ENCODE measurements at places on chromosomes 3 and 15.

DNA sequence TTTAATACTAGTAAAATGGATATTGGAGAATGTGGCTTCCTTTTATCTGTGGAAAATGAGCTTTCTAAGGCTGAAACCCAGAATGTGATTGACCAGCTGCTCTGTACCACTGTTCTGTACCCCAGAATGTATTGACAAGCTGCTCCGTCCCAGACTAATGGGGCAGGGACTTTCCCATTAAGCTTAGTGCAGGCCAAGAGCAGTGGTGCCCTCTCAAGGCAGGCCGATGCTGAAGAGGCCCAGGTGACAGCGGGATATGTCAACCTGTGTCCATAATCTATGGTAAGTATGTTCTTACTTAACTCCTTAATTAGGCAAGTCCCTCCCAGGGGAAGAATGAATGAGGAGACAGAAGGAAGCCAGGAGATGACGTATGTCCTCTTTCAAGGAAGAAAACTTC is 31.1 kb downstream of the SGO1 start:
- no peak for DNase-seq

- no peak for DNase-seq
Observed at GRCh38 chr15:101326462-101327146, 31.6 kb upstream of the SNRPA1 start.

DNA sequence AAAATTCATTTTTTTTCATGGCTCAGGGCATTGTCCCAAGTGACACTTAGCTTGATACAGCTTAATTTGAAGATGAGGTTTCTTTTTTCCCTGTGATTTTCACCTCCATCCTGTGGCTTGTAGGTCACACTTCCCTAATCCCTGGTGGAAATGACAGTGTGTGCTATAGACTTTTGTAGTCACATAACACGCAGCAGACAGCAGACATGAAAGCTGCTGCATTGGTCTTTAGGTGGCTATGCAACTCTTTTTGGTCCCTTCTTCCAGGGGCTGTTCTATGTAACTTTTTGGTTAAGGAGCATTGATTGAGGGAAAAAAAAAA is 38.8 kb downstream of the TRAK1 start:
- no peak for DNase-seq

DNA sequence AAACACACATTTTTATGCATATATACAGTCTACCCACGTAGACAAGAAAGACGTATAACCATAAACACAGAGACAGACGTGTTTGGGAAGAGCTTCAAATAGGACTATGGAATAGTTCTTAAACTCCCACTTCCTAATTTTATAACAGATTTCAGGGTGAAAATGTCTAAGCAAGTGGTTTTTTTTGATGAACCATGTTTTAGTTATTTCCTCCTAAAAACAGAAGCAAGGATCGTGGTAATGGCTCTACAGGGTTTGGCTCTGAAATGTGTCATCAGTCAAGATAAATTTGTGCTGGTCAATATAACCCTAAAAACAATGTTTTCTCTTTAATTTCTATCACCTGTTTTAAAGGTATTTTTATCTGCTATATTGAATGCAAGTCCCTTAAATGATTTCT is 58.2 kb downstream of the FMN1 start:
- DNase-seq = no peak

DNA sequence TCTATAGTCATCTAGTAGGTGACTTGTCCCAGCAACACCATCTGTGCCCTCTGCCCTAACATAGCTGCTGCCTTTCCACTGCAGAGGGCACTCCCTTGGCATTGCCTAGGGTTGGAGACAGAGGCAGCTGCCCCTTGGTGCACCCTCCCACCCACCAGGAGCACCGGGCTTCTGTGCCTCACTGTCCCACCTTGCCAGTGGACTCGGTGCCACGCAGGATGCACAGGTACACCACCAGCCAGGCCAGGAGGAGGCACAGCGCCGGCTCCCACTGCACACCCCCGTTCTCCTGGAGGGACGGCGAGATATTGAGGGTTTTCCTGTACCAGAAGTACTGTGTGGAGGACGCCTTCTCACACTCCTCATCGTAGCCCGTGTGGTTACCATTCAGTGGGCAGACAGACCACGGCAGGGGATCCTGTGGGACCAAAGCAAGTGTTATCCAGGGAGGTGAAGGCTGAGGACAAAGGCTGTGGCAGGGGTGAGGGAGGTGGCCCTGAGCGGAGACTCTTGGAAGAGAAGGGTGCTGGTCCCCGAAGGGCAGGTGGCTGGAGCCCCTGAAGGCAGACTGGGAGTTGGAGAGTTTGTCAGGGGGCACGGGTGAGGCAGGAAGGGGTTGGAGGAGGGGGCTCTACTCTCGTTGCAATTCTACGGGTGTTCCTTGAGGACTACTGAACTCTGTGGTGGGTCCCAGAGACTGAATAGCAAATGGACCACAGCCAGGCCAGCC is 20.6 kb downstream of the SLC6A20 start:
- DNase-seq = no peak

DNA sequence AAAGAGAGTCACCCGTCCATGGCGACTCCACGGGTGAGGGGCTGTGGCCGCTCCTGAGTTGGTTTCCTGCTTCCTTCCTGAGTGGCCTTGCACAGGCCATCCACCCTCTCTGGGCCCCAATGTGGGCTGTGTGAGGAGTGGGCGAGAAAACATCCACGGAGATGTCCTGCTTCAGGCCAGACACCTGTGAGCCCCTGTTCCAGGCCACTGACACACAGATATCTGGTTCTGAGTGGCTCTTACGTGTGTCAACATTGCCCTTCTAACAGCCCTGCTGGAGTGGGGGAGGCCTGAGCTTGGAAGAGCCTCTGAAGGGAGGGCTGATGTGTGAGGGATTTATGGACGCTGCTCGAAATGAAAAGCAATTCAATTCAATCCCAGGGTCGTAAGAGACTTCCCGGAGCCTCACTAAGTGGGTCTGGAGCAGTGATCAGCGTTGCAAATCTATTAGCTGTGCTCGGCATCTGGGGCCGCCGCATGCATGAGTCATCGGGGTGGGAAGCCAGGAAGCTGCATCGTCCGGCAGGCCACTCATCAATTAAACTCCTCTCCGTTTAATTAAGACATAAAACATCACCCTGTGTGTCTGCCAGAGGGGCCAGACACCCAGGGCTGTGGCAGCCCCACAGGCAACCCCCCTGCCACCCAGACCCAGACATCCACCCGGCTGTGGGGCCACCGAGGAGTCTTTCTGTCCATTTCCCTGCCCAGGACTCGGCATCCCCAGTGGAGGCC is 20.0 kb upstream of the PRR23E start:
- DNase-seq = no peak

DNA sequence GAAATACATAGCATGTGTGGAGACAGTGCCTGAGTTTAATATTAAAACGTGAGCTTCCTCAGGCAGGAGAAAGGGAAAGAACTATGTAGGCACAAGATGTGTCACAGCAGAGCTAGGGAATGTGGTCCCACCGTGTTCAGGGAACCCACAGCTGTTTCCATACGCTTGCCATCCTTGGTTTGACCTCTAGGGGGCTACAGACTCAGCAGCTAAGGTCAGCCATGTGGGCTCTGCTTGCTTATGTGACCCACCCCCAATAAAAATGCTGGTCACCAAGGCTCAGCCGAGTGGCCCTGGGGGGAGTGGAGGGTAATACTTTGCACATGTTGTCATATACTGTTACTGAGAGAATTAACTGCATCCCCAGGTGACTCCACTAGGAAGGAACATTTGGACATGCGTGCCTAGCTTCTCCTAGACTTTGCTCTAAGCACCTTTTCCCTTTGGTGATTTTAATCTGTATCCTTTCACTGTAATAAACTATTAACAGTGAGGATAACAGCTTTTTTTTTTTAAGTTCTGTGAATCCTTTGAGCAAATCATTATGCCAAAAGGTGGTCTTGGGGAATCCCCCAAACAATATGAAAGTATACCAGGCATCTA is 3.3 kb downstream of the TUBGCP5 start:
- no peak for DNase-seq

GRCh38 chr15:38878926-38879325 is 314.3 kb upstream of the RASGRP1 start:
- DNase-seq = no peak

- no peak for DNase-seq
Observed at GRCh38 chr15:99845009-99845408, 111.8 kb upstream of the LYSMD4 start.

- no peak for DNase-seq
Observed at GRCh38 chr3:123272547-123272946, 70.8 kb downstream of the SEC22A start.

DNA sequence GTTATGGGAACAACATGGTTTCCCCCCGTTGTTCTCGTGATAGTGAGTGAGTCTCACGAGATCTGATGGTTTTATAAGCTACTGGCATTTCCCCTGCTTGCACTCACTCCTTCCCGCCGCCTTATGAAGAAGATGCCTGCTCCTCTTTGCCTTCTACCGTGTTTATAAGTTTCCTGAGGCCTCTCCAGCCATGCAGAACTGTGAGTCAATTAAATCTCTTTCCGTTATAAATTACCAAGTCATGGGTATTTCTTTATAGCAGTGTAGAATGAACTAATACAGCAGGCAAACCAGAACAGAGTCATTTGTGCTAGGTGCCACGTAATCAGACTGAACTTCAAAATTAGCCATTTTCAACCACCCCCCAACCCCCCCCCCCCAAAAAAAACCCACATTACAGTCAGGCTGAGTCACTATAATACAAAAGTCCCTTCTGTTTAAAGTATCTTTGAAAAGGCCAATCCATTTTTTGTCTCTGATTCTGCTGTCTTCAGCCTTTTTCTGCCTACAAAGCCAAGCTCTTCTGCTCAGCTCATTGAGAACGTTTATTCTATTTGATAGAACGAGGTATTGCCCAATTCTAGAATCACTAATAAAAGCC is 4.1 kb downstream of the OR4F6 start:
- DNase-seq = no peak

DNA sequence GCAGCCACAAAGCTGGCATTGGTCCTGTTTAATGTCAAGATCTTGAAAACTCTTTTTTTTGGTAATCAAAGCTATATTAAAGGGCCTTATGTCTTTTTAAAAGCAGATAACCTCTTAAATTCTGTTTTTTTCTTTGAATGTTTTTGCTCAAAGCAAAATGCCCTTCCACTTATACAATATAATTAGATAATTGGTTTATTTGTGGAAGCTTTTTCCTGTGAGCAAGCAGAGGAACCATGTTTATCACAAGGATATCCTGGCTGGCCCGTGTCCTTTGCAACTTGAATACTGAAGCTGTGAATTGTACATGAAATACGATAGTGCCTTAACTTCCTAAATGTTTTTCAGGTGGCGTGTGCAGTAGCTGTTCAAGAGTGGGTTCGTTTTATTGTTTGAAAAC is 2.6 kb downstream of the ST3GAL6 start:
- no peak for DNase-seq

DNA sequence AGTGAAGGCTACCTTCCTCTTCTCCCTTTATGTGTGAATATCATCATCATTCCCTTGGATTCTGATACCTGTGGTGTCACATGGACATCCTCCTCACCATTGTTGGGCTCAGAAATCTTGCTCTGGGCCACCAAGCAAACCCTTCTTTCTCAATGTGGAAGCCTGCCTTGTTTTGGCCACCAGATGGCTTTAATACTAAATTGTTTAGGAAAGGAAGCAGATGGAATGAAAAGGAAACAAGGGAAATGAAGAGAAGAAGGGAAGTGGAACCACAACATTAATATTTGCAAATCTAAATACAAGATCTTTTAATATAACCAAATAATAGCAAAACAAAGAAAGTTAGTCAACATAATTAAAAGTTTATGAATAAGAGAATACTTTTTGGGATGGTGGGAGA is 14.0 kb downstream of the FAM227B start:
- no peak for DNase-seq

DNA sequence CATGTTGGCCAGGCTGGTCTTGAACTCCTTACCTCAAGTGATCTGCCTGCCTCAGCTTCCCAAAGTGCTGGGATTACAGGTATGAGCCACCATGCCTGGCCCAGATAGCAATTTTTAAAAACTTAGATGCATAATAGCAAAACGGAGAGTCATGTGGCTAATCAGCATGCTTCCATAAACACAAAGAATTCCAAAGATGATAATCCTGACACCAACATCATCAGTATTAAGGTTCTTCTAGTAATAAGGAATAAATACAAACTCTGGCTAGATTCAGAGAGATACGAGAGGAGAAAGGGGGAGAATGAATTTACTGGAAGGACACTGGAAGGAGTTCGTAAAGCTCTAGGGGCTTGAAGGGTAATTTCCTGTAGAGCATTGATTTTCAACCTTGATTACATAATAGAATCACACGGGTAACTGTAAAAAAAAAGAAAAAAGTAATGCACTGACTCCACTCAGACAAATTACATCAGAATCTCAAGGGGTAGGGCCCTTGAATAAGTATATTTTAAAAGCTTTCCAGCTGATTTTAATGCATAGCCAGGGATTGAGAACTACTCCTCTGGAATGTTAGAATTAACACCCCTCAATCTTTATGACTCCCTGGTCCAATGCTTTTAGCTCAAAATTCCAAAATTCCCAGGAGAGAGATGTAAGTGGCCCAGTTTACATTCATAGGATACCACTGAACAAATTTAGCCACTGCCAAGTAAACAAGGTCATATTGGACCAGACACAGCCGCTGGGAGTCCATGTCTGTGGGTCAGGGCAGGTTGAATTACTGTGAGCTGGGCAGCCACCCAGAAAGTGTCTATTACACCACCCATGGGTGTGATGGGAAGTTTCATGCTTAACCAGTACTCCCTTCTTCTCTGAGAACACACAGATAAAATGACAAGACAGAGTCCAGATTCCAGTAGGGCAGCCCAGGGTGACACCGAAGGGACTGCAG is 243.9 kb downstream of the TBL1XR1 start:
- no peak for DNase-seq

- no peak for DNase-seq
Observed at GRCh38 chr3:117921411-117921810, 1113.2 kb downstream of the IGSF11 start.

- no peak for DNase-seq
Observed at GRCh38 chr3:60841355-60841754, 409.9 kb downstream of the FHIT start.

DNA sequence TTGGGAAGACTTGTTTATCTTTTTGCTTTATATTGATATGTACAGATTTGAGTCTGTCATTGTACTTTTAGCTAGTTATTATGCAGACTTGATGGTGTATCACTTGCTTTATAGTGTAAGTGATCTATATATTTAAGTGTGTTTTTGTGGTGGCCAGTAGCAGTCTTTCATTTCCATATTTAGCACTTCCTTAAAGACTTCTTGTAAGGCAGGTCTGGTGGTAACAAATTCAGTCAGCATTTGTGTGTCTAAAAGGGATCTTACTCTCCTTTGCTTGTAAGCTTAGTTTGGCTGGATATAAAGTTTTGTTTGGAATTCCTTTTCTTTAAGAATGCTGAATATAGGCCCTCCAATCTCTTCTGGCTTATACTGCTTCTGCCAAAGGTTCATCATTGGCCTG is 322.5 kb upstream of the EPHA6 start:
- no peak for DNase-seq

DNA sequence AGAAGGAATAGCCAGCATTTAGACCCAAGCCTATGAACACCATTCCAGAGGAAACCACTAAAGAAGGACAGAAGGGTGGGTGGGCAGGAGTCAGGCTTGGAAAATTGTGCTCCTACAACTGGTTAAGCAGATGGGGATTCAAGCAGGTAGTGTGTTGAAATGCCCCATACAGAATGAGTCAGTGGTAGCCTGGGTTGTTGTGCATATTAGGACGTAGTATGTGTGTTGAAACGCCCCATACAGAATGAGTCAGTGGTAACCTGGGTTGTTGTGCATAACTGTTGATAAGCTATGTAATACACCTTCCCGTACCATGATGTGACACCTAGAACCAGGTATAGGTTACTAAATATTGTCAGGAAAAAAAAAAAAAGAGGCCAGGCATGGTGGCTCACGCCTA is 34.0 kb downstream of the MINDY4B start:
- DNase-seq = no peak

- DNase-seq = no peak
Observed at GRCh38 chr3:132344666-132345280, 27.6 kb downstream of the ACP3 start.
